A549 treated with dexamethasone at 1 μM for 4 hours (cell line): ENCODE measurements at places on chromosomes 5 and 9. TPM values are rescaled to one million over a fixed set of nuclear protein-coding genes. Genes with fewer than 3 reads are reported as not detected.

Gene GARIN3
- not detected in 5 replicates for total RNA-seq

Gene PRDM9
- total RNA-seq, result not detected in 5 replicates

Gene MCTP1
- 8.2 to 11.4 TPM (median 8.4 TPM) in 5 replicates for total RNA-seq

Gene ZDHHC11B
- total RNA-seq, result 0.87 to 1.4 TPM (median 1.3 TPM) in 5 replicates
